ENCODE measurements at places on chromosomes 5 and 9.

DNA sequence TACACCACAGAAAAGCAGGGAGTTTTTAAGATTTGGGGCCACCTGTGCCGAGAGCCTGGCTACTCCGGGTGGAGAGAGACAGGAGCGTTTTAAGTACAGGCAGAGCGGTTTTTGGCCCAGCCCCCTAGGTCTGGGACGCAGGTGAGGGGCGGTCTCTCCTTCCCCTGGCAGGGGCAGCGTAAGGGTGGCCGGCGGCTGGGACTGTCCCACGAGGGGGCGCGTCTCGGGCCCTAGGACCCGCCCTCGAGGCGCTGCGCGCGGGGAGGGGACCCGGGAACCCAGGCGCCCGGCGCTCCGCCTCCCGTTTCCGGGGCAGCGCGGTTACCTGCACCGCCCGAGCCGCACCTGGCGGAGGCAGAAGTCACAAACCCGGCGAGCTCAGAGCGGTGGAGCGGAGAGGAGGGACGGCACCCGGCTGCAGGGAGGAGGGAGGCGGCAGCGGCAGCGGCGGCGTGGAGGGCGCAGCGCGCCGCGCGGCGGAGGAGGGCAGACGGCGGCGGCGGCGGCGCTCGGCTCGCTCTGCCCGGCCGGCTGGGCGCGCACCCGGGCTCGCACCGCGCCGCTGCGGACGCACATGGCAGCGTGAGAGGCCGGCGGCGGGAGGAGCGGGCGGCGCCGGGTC lies at the start of gene WWC1:
TSS of gene WWC1 (plus strand) at position 304 of the 622 bp plus-strand sequence. CDS start 508 bp downstream, outside the sequence.
- peak; percentile 11 for DNase-seq

GRCh38 chr5:5881294-5881693 lies 458.8 kb downstream of the ICE1 start:
- no peak for DNase-seq

DNA sequence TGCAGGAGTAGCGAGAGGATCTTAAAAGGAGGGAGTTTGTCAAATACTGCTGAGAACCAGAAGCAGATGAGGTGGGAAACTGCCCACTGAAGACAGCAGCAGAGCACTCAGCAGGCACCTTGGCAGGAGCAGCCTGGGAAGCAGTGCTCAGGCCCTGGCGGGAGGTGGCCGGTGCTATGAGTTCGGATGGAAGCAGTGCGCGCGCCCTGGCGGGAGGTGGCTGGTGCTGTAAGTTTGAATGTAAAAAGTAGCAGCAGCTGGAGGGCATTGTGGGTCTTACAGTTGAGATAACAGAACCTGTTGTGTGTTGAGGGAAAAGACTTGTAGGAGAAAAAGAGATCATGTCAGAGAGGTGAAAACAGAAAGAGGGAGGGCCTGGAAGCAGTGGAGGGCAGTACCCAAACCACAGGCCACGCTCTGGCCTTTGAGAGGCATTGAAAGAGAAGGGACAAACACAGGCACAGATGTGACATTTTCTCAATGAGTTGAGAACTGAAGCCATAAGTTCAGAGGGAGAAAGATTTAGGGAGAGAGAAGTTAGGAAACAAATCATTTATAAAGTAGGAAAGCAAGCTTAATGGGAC lies 130.9 kb downstream of the ERCC6L2 start:
- no peak for DNase-seq

GRCh38 chr9:85523202-85523601 lies 218.6 kb downstream of the AGTPBP1 start:
- DNase-seq = no peak

DNA sequence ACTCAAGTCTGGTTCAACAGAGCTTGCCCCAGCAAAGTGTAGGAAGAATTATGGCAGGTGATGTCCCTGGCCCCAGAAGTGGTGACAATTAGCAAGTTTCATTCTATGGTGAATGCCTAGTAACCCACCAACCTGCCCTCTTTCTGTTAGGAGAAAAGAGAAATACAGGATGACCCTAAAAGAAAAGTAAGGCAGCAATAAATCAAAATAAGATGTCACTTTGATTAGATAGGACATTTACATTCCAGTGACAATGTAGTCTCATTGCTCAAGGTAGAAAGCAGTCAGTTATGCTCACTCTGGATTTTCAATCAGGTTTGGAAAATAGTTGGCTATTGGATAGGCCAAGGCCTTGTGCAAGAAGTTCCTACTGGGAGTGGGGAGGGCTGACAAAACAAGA lies 5.6 kb upstream of the HSPA9 start:
- DNase-seq = no peak

DNA sequence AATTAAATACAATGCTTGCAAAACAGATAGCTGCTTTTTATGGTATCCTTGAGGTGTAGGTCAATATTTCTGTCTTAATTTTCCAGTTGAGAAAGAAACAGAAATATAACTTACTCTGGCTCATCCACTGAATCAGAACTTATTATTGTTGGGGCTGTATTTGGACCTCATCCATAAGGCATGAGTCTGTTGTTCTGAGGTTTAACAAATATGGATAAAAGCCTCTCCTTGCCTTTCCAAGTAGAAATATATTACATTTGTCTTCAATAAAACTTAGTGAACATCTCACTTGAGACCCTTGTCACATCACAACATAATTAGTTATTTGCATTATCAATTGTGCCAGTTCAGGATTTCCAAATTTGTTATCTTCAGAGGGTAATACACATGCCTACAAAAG lies 525.8 kb downstream of the AGTPBP1 start:
- DNase-seq = no peak

DNA sequence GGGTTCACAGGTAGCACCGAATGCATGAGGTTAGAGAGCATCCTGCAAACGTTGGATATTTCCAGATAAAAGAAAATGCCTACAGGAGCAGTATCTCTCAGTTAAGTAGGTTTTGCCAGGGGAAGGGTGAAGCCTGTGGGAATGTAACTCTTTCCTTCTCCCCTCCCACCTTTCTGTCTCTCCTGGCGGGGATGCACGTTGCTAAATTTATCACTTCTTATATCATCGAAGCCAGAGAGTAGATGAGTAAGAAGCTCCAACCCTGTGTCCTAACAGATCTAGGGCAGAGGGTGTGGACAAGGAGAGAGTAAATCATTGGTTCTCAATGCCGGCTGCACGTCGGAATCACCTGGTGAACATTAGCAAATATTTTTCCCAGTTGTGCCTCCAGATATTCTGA lies 457.5 kb downstream of the ENC1 start:
- no peak for DNase-seq

DNA sequence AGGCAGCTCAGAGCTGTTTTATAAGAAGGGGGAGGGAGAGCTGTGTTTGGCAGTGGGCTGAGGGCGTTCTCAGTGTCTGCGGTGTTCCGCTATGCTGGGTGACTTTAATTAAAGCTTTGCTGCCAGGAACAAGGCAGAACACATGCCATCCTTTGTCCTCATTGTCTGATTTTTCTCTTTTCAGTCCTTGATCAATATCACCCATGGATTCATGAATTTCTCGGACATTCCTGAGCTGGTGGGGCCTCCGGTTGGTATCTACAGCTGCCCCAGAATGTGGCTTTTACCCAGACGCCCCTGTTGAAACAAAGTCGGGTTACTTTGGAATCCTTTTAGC lies 66.5 kb upstream of the TGFBR1 start:
- DNase-seq = no peak

- no peak for DNase-seq
Observed at GRCh38 chr9:134283692-134284265, 42.5 kb upstream of the RXRA start.

- no peak for DNase-seq
Observed at GRCh38 chr5:64615895-64616294, 74.4 kb upstream of the SHISAL2B start.

GRCh38 chr9:136044971-136045594 lies 50.0 kb downstream of the NACC2 start:
- DNase-seq = no peak

GRCh38 chr5:40813698-40814281 lies 15.6 kb upstream of the PRKAA1 start:
- DNase-seq = no peak

- no peak for DNase-seq
Observed at GRCh38 chr5:16546732-16547131, 70.1 kb downstream of the RETREG1 start.

GRCh38 chr5:151283120-151283825 lies 20.3 kb downstream of the SLC36A3 start:
- no peak for DNase-seq

- DNase-seq = no peak
Observed at GRCh38 chr5:149422366-149423048, 43.4 kb upstream of the IL17B start.

DNA sequence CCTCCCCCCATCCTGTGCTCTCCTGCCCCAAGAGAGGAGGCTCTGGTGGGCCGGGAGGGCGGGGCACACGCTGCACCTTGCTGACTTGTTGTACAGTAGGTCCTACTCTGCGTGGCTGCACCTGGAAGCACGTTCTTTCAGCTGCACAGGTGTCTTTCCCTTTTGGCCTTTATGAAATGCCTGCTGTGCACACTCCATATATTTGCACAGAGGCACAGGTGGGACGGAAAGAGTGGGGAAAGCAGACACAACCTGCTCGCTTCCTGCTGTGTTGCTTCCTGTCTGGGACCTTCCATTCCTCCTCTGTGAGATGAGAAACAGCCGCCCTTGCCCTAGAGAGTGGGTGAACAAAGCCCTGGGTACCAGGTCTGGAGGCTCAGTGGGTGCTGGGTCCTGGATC lies 4.8 kb downstream of the USP20 start:
- DNase-seq = no peak

- DNase-seq = no peak
Observed at GRCh38 chr5:63963080-63963735, 963 bp upstream of the HTR1A start.

DNA sequence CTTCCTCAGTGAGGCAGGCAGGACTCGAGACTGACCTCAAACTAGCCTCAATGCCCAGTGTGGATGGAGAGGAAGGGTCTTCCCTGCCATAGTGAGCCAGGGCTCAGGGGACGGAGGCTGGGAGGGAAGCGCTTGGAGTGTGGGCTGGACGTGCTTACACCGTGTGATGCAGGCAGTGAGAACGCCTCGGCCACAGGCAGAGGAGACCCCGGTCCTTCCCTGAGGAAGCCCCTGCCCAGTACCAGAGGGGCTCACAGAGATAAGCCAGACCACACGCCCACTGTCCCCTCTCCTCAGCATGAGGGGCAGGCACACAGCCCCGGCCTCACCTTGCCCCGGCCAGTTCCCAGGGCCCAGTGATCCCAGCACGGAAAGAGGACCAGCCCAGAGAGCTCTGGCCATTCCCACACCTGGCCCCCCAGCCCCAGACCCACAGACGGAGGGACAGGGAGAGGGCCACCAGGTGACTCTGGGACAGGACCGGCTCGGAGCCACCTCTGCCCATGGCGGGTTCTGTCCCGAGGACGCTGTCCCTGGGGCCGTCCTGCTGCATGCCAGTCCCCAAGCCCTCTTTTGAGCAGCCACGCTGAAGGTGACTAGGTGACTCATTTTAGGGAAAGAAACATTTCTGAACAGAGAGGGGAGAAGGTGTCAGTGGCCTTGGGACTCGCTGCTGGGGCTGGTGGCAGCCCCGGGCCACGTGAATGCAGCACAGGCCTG lies 6.0 kb upstream of the NSMF start:
- no peak for DNase-seq

DNA sequence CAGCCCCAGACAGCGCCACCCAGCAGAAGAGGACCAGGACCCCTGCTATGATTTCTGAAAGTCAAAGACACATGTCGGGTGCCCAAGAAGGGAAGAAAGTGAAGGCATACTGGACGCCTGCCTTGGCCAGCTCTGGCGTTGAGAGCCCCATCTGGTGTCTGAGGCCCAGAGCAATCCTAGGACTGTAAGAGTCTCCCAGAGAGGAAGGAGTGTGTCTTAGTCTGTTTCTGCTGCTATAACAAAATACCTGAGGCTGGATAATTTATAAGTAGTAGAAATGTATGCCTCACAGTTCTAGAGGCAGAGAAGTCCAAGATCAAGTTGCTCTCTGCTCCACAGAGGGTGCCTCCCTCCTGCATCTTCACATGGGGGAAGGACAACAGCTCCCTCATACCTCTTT lies 10.8 kb downstream of the RASGEF1C start:
- no peak for DNase-seq

GRCh38 chr5:142997591-142997990 lies 227.4 kb downstream of the ARHGAP26 start:
- DNase-seq = no peak

GRCh38 chr5:123456242-123456641 lies 33.0 kb upstream of the CEP120 start:
- no peak for DNase-seq

DNA sequence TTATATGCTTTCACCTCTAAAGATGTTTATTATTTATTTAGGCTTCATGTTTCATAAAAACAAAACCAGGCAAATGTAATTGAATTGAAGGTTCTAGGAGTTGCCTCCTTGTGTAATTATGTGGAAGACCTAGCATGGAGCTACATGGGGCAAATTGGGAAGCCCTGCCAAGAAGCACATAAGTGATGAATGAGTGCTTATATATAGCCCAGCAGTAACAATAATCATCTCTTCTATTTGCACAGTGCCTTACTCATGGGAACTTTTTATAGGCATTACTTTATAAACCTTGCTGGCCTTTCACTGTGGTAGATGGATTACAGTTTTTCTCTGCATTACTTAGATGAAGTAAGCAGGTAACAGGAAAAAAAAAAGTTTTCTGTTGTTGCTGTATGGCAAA lies 40.0 kb upstream of the GRAMD2B start:
- DNase-seq = no peak

- DNase-seq = no peak
Observed at GRCh38 chr5:57267805-57268204, 93.9 kb downstream of the GPBP1 start.

DNA sequence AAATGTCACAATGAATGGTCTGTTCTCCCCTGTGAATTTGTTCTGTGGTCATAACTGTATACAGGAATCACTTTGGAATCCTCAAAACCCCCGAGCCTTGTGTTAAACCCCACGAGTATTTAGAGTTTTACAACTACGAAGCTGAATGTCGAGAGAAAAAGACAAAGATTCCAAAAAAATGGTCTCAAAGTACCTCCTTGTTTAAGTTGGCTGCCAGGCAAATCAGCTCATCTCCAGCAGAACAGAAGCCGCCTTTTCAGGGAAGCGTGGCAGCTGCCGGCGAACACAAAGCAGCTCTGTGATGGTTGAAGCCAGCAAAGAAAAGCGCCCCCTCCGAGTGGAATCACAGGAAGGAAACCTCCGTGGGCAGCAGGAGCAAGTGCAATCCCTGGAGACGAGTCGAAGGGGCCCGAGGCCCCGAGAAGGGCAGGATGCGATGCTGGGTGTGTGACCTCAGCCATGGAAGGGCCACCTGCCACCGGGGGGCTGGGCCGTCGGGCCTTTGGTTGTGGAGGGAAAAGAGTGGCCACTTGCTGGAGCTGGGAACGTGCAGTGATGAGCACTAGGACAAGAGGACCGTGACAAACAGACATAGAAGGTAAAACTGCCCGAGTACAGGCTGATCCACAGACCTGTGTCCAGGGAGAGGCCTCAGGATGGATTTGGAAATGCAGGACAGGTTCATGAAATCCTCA lies 706.4 kb downstream of the SEMA5A start:
- DNase-seq = no peak

DNA sequence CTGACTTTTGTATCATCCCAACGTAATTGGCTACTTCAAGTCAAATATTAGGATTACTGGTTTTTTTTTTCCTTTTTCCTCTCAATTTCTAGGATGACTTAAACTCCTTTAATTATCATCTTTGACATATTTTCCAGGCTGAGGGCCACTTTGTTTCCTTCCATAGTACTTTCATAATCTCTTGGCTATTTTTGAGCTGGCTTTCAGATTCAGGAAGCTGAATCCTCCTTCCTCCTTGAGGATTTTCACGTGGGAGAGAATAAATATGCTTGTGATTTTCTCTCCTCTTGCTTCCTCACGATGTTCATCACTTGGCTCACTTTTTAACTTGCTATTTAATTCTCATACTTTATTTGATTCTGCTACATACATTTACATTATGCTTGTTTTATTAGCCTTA lies 88.1 kb downstream of the ITGA1 start:
- DNase-seq = no peak
